ENCODE measurements at places on chromosomes 13 and 19. TPM values are rescaled to one million over a fixed set of nuclear protein-coding genes. Genes with fewer than 3 reads are reported as not detected.

The RASAL3 gene
- total RNA-seq = 7.9 TPM

The LGALS14 gene
- total RNA-seq = not detected

The PSG1 gene
- total RNA-seq = not detected

The ATP4A gene
- not detected for total RNA-seq

The DIS3 gene
- 19.4 TPM for total RNA-seq

The OR7C1 gene
- total RNA-seq = 0.74 TPM

The FGF21 gene
- not detected for total RNA-seq

The CABP5 gene
- total RNA-seq = not detected

The LYL1 gene
- total RNA-seq = 11.5 TPM

The PRODH2 gene
- total RNA-seq = not detected

The ARHGAP45 gene
- 36.8 TPM for total RNA-seq

The KLK2 gene
- total RNA-seq = not detected

The GGN gene
- total RNA-seq = not detected

The PIK3R2 gene
- total RNA-seq = 24.8 TPM

The KIR3DL1 gene
- total RNA-seq = not detected

The C19orf47 gene
- 17.4 TPM for total RNA-seq

The SIGLEC7 gene
- 1.5 TPM for total RNA-seq

The CERS4 gene
- 81.5 TPM for total RNA-seq

The A1BG gene
- 48.9 TPM for total RNA-seq

The NLRP4 gene
- not detected for total RNA-seq

The PNMA8B gene
- total RNA-seq = 2.7 TPM

The DUXA gene
- total RNA-seq = not detected

The ZNF581 gene
- 15.5 TPM for total RNA-seq

The SLITRK6 gene
- 0.74 TPM for total RNA-seq

The MBD3L1 gene
- total RNA-seq = not detected

The FUT1 gene
- 6.4 TPM for total RNA-seq

The CYP4F3 gene
- total RNA-seq = 29.7 TPM

The FGF9 gene
- total RNA-seq = 0.25 TPM

The ZNF829 gene
- total RNA-seq = 2.0 TPM
